Activated CD8-positive, alpha-beta T cell treated with anti-CD3 and anti-CD28 coated beads for 36 hours (primary cell): ENCODE measurements at places on chromosomes 12 and 14. TPM values are rescaled to one million over a fixed set of nuclear protein-coding genes. Genes with fewer than 3 reads are reported as not detected.
A peak's percentile ranks its signal among the peaks of the same experiment; 100 is the strongest.

DNA sequence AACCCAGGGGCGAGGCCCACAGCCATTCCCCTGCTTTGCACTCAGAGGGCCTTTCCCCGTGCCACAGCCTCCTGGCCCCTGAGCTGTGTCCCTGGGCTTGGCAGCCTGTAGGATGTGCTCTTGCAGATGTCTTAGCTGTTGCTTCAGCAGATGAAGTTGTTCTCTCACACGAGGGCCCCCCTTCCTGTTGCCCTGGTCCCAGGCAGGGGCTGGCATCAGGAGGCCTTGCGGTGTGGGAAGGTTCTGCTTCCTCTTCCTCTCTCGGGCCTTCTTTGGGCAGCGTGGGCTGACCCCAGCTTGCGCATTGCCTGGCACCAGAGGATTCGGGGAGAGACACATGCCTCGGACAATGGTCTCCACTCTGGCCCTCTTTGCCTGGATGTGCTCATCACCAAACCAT, 12.7 kb downstream of the PROX2 start:
- H3K36me3 ChIP-seq, result no peaks in the 10 kb centered on the region
- H3K4me3 ChIP-seq, result no peak overlapping the region
- H3K27ac ChIP-seq, result no peak overlapping the region
- H3K4me1 ChIP-seq, result peaks cover 23% of the 10 kb centered on the region

DNA sequence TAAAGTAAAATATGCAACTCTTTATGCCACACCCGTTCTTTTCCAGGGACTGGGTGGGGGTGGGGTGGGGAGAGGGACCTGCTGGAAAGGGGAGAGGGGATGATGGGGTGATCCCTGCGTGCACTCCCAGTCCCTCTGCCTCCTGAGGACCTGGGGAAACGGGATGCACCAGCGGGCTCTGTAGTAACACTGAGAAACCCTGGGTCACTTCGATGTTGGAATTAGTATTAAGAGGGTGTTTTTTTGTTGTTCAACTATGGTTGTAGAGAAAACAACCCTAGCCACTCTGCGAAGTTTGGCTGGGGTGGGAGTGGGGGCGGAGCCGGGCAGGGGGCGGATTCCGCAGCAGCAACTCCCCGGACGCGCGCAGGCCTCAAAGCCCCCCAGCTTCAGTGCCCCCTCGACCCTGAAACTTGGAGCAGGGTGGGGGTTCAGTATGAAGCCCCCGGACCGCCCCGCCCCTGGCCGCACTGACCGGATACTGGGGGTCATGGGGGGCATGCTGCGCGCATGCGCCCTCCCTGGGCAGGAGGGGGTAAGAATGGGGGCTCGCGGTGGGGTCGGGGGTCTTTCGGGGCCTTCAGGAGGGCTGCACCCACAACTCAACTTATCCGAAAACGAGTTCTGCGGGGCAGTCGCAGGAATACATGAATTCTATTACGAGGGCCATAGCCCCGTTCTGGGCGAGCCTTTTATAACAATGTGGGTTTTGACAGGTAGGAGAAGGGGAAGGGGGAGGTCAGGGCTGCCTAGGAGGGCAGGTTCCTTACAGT, 1.3 kb upstream of the ARHGEF25 start:
- H3K27ac ChIP-seq, result no peak overlapping the region
- H3K4me1 ChIP-seq, result peaks cover 20% of the 10 kb centered on the region
- H3K36me3 ChIP-seq, result no peaks in the 10 kb centered on the region
- peak overlapping the region; percentile 70 for H3K4me3 ChIP-seq
- H3K27me3 ChIP-seq, result peaks cover 12% of the 10 kb centered on the region

- no peaks in the 10 kb centered on the region for H3K27me3 ChIP-seq
- no peaks in the 10 kb centered on the region for H3K36me3 ChIP-seq
- no peak overlapping the region for H3K27ac ChIP-seq
- no peak for DNase-seq
- no peak overlapping the region for H3K4me3 ChIP-seq
- H3K4me1 ChIP-seq, result no peaks in the 10 kb centered on the region
These were observed 17.1 kb upstream of the FAM234B start for GRCh38 chr12:13027032-13027431.

The CHD8 gene
- 82.3 TPM for total RNA-seq

- H3K4me3 ChIP-seq, result no peak overlapping the region
- no peak for DNase-seq
- no peak overlapping the region for H3K27ac ChIP-seq
- no peaks in the 10 kb centered on the region for H3K36me3 ChIP-seq
These were observed 20.1 kb downstream of the DENND5B start for GRCh38 chr12:31570880-31571279.

DNA sequence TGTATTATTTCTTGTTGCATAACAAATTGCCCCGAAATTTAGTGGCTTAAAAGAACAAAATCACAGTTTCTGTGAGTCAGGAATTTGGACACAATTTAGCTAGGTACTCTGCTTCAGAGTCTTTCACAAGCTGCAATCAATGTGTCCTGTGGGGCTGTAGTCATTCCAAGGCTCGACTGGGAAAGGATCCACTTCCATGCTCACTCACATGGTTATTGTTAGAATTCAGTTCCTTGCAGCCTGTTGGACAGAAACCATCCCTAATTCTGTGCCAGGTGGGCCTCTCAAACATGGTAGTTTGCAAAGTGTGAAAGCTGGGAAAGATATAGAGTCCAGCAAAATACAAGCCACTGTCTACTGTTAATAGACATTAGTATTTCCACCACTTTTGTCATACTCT, 59.7 kb upstream of the ARID2 start:
- peaks cover 47% of the 10 kb centered on the region for H3K4me1 ChIP-seq
- no peak overlapping the region for H3K4me3 ChIP-seq
- H3K27ac ChIP-seq, result peak overlapping the region; percentile 32
- H3K27me3 ChIP-seq, result no peaks in the 10 kb centered on the region
- no peaks in the 10 kb centered on the region for H3K36me3 ChIP-seq
- DNase-seq, result no peak

DNA sequence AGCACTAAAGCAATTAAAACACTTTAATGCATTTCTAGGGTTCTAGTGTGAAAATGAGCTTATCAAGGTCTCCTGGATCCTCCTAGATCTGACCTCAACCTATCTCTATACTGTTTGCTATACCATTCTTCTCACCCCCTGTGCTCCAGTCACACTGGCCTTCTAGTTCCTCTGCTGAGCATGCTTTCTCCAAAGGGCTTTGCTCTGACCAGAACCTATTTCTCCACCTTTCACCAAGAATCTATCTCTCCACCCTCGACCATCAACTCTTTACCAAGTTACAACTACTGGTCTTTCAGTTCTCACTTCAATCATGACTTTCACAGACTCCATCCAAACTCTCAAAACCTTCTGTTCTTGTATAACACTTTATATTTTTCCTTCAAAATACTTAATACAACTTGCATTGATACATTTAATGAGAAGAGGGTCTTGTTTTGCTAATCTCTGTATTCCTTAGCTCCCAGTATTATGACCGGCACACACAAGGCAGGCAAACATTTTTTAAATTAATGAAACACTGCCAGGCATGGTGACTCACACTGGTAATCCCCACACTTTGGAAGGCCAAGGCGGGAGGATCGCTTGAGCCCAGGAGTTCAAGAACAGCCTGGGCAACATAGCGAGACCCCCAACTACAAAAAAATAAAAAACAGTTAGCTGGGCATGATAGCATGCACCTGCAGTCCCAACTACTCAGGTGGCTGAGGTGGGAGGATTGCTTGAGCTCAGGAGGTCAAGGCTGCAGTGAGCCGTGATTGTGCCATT, 22.8 kb downstream of the PPP1R12A start:
- no peaks in the 10 kb centered on the region for H3K27me3 ChIP-seq
- no peak overlapping the region for H3K4me3 ChIP-seq
- H3K36me3 ChIP-seq, result peaks cover 3% of the 10 kb centered on the region
- peaks cover 51% of the 10 kb centered on the region for H3K4me1 ChIP-seq
- H3K27ac ChIP-seq, result peak overlapping the region; percentile 6
- no peak for DNase-seq

DNA sequence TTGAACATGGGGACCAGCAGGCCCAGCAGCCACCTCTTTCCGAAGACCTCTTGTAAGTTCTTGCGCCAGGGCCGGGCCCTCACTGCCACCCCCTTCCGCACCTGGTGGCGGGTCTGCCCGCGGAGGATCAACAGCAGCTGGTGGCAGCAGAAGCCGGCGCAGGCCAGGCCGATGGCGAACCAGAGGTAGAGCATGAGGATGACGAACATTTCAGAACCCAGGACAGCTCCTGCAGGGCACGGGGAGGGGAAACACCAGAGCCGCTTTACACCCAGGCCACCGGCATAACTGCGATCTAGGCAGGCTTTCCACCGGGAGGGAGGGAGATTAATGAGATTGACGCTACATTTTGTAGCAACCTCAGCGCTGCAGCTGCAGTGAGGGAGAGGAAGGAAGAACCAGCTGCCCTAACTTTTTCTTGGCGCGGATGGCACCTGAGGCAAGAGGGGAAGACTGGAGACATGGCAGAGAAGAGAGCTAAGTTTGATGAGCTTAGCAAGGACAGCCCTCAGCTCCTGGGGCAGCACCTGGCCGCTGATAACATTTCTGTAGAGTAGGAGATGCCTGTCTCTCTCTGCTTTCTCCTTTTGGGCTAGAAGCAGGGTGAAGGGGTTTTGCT, 7.8 kb downstream of the ZDHHC22 start:
- H3K4me1 ChIP-seq, result no peaks in the 10 kb centered on the region
- H3K36me3 ChIP-seq, result no peaks in the 10 kb centered on the region
- no peak overlapping the region for H3K4me3 ChIP-seq
- DNase-seq, result peak; percentile 81
- H3K27me3 ChIP-seq, result peaks cover 47% of the 10 kb centered on the region

GRCh38 chr12:32296567-32296966, 102.8 kb upstream of the FGD4 start:
- peaks cover 1% of the 10 kb centered on the region for H3K36me3 ChIP-seq
- H3K27me3 ChIP-seq, result no peaks in the 10 kb centered on the region
- H3K4me3 ChIP-seq, result no peak overlapping the region
- no peak for DNase-seq

DNA sequence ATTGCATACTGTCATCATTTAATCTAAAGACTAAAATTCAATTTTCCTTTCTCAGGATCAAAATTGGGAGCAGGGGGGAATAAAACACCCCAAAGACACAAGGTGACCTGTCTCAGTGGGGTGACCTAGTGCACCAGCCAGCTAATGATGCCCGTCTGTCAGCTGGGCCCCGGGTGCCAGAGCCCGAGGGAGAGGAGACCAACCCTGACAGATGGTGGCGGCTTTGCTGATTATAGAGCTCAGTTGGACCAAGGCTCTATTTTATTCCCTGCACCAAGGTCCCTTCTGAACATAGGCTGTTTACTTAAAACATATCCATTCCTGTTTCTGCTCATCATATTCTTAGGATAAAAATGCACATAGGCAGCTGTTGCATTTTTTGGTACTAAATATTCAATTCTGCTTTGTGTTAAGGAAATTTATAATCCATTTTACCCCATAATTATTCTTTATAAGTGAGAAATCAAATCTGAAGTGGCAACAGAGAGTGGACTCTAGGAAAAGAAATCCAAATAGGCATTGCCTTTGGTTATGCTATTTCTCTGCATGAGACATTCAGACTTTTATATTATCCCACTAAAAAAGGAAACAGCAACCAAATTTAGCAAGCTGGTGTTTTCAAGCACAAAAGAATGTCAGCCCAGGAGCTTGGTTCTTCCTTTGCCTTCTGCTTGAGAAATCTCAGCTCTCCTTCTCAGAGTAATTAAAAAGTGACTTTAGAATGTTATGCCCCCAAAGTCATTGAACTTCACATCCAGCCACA, 96.8 kb upstream of the IFNG-AS1 start:
- H3K36me3 ChIP-seq, result no peaks in the 10 kb centered on the region
- H3K27me3 ChIP-seq, result no peaks in the 10 kb centered on the region
- H3K4me1 ChIP-seq, result peaks cover 22% of the 10 kb centered on the region

DNA sequence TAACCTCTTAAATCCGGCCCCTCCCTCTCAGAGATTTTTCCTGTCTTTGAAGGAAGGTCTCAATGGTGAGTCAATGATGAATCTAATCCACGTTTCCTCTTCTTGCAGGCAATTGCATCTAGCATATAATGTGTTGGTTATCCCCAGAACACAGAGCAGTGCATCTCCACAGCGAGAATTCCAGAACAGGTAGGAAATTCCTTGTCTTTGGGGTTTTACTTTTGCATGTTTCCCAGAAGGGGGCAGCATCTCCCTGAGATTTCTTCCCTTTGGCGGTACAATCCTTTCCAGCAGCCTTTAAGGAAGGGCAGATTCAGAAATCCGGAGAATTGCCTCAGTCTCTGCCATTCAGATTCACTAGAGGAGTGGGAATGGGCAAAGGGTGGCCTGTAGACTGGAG, 128.0 kb downstream of the KCNA5 start:
- H3K4me3 ChIP-seq, result no peak overlapping the region
- H3K4me1 ChIP-seq, result no peaks in the 10 kb centered on the region
- no peak overlapping the region for H3K27ac ChIP-seq
- H3K36me3 ChIP-seq, result no peaks in the 10 kb centered on the region

DNA sequence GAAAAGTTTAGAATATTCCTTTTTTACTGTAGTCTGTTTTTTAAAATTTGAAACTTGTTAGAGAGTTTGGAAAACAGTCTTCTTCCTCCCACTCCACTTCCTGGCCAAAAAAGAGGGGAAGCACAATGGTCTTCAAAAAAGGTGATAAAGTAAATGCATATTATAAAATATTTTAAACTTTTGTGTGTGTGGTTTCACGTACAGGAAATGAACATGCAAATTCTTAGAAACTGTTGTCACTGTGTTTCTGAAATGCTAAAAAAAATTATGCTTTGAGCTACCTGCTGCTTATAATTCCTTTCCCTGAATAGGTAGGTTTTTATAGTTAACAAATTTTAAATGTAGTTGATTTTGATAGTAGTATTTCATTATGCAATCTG, 2.9 kb downstream of the FGFR1OP2 start:
- H3K4me1 ChIP-seq, result peaks cover 45% of the 10 kb centered on the region
- H3K27ac ChIP-seq, result peak overlapping the region; percentile 99
- H3K4me3 ChIP-seq, result peak overlapping the region; percentile 98
- H3K36me3 ChIP-seq, result peaks cover 33% of the 10 kb centered on the region

- no peak overlapping the region for H3K27ac ChIP-seq
- H3K27me3 ChIP-seq, result no peaks in the 10 kb centered on the region
- H3K4me1 ChIP-seq, result peaks cover 13% of the 10 kb centered on the region
These were observed 142.1 kb downstream of the SLC16A7 start for GRCh38 chr12:59737725-59738463.

- H3K36me3 ChIP-seq, result no peaks in the 10 kb centered on the region
- no peaks in the 10 kb centered on the region for H3K4me1 ChIP-seq
- H3K27ac ChIP-seq, result no peak overlapping the region
- DNase-seq, result no peak
These were observed 402.2 kb downstream of the AEBP2 start for GRCh38 chr12:19841451-19841850.

DNA sequence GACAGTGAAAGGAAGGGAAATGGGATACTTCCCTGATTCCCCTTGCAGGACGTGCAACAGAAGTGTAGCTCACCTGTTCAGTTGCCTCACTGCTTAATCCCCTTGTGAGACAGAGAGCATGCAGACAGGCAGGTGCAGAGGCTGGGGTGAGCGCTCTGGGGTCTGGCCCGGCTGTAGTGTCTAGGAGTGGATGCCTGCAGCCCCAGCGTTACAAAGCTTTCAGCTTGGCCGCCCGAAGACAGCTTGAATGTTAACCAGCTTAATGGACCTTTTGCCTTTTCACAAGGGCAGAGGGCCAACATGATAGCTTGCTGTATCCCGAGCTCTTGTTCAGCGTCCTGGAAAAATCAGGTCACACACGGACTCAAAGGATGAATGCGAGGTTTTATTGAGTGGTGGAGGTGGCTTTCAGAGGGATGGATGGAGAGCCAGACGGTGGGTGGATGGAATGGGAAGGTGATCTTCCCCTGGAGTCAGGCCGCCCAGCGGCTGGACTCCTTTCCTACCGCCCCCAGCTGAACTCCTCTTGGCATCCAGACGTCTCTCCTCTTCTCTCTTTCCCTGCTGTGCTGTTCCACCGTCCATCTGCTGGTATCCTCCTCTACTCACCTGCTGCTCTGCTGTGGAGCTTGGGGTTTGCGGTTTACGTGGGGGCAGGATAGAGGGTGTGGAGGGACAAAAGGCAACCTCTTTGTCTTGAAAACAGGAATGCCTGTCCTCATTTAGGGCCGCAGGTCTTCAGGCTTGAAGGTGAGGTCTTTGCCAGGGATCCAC, 86.2 kb upstream of the RESF1 start:
- DNase-seq, result no peak
- no peaks in the 10 kb centered on the region for H3K27me3 ChIP-seq
- peak overlapping the region; percentile 23 for H3K27ac ChIP-seq
- no peak overlapping the region for H3K4me3 ChIP-seq
